Left forelimb (tissue), 1 donor: ENCODE measurements at places on chromosomes 13 and 19.

DNA sequence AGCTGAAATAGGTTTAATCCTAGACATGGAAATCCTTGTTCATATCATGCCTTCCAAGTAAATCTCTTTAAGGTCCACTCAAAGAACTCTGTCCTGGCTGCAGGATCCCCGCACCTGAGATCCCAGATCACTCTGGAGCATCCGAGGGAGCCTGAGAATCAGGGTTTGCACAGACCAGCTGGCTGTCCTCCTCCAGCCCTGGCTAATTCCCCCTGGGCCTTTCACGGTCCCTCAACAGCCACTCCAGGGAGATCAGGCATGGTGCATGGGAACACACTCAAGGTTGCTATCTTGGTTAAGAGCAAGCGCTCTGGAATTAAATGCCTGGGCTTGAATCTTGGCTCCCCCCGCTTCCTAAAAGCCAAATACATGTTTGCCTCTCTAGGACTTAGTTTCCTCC is 130.8 kb downstream of the IRS2 start:
- DNase-seq, result no peak

DNA sequence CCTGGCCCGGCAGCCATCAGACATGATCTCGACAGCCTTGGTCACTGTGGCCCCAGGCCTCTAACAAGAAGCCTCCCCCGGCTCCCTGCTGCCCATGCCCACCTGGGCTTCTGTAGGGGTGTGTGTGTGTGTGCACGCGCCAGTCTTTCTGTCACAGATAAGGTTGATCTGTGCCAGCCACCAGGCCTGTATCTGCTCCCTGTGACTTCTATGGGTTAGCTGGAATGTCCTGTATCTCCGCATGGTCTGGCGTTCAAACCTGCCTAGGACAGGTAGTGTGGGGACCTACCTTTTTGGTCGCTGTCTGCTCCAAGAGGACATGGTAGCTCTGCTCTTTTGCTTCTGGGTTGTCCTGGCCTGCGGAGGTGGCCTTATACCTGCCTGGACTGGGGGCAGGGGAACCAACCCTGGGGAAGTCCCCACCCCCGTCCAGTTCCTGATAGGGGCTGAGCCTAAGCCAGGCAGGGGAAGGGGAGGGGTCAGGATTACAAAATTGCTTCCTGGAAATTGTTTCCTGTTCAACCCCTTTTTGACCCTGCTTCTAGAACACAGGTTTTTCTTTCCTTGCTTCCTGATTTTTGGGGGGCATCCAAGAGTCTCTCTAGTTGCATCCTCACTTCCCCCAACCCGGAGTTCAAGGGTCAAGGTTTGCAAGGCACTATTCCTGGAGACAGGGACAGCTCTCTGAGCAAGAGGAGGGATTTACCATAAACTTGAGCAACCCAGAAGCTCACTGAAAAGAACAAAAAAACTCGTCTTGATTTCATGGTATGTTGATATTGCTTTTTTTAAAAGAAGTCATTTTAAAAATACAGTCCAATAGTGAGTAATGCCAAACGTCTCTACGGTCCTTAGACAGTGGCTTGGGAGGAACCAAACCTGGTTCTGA is at the start of gene LRG1:
TSS of gene LRG1 (minus strand) at position 344 of the 889 bp plus-strand sequence. CDS start at position 321, 23 bp downstream.
- DNase-seq, result no peak

- DNase-seq, result peak; percentile 52
Measured at GRCh38 chr13:113907635-113908617, 44.0 kb upstream of the GAS6 start.

- no peak for DNase-seq
Measured at GRCh38 chr19:3108775-3109174, 14.6 kb downstream of the GNA11 start.

- peak; percentile 57 for DNase-seq
Measured at GRCh38 chr13:31037874-31038500, 105.5 kb downstream of the TEX26 start.

DNA sequence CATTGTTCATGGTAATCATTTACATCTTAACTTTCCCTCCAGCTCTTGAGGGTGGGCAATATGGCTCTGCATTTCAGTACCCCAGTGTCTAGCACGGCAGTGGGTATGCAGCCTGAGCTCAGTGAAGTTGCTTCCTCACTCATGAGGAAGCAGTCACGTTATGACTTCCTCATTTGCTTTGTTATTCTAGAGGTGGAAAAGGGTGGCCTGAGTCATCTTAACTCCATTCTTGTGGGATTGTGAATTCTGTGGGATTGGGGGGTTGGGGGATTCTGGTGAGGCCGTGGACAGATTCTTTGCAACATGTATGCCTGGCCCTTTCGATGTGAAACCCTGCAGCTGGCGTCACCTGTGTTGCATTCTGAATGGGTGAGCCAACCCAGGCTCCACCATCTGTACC is 406.7 kb upstream of the ZNF507 start:
- no peak for DNase-seq

DNA sequence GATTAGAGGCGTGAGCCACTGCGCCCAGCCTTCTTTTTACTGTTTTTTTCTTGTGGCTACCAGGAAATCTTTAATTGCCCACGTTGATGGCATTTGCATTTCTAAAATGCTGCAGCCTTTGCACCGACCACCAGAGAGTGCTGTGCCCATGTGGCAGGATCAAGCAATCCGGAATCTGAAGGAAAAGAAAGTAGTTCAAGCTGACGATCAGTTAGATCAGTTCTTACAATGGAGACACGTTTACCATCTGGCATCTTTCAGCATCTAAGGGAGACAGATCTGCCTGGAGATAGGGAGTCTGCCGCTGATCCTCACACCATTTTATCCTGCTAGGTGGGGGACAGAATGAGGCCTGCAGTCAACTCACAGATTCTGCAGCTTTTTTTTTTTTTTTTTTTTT is 19.9 kb downstream of the TINCR start:
- DNase-seq, result no peak

GRCh38 chr13:23639674-23640073 is 69.5 kb downstream of the TNFRSF19 start:
- DNase-seq, result no peak

GRCh38 chr13:30020726-30021312 is 170.4 kb upstream of the UBL3 start:
- no peak for DNase-seq

- no peak for DNase-seq
Measured at GRCh38 chr13:103976371-103976770, 910.2 kb upstream of the SLC10A2 start.

DNA sequence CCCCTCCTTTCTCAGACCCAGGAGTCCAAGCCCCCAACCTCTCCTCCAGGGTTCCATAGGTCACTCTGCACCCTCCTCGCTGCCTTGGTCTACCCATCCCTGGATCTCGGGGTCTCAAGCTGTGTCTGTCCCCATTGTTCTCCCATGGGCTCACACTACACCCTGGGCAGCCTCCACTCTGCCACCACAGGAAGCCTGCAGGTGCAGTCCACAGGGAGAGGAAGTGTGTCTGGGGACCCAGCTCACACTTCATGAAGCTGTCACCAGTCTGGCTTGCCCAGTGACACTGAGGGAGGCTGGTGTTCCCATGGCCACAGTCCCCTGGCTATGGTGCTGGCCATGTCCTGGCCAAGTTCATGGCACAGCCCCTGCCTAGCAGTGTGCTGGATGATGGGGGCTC is 5.3 kb downstream of the NECTIN2 start:
- no peak for DNase-seq

DNA sequence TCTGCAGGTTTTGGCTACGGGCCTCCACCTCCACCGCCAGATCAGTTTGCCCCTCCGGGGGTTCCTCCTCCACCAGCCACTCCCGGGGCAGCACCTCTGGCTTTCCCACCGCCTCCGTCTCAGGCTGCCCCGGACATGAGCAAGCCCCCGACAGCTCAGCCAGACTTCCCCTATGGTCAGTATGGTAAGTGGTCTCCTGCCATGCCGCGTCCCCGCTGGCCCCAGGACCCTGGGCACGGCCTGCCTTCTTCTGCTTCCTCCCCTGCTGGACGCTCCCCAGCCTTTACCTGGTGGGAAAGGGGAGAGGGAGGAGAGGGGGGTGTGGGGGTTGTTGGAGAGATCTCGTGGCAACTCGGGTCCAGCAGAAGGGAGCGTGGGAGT is 5.7 kb upstream of the RPS15 start:
- no peak for DNase-seq

DNA sequence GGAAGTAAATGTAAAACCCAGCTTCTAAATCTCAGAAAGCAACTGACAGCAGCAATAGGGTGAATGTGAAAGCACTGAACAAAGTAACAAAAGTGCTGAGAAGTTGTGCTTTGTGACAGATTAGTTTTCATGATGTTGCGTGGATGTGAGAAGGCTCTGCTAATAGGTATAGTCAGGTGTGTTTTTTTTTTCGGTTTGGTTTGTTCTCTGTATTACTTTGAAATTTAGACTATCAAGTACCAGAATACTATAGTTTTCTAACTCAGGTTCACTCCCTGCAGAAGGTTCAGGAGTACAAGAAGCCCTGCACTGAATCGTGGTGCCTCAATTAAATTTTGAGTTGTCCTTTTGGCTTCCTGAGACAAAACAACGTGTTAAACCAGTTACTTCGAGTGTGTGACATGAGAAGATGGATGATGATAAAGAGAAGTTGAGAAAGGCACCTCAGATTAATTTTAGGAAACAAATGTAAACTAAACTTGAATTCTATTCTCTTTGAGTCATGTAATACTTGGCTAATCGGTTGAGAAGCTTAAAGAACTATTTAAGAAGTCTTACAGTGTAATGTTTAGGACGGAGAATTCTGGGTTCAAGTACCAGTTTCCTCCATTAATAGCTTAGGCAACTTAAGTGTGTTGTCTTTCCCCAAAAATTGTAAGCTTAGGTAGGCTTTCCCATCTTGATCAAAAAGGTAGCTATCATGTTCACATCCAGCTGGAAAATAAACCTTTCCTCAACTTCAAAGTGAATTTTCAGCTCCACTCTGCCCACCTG is 10.3 kb downstream of the MIR17HG start:
- no peak for DNase-seq

DNA sequence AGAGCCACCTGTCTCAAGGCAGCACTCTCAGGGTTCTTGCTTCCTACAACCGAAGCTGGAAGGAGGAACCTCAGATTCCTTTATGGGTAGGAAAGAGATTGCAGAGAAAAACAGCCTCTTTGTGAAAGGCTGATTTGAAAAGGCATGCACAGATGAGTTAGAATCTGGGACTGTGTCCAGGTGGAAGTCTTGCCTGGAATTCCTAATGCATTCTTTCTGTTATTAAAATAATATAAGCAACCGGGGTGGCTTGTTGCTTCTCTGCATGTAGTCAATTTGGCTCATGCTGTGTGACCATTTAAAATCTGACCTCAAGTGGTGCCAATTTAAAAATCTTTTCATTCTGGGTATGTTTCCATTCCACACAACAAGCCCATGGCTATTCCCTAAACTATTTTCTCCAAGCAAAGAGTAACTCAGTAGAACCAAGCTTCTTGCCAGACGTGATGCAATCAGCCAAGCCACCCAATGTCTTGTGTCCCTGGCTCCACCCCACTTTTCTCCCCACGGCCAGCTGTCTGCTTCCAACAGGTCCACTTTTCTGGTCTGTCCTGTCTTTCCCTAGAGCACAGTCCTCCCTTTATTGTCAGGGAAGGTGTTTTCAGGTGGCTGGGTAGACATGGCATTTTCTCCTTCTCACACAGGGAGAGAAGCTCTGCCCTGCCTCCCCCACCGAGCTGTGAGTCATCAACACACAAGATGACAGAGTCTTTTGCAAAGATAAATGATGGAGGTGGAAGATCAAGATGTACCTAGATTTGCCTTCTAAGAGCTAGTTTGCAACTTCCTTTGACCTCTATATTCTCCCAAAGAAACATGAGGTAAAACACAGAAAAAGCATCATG is 394.3 kb downstream of the FOXO1 start:
- DNase-seq, result no peak

DNA sequence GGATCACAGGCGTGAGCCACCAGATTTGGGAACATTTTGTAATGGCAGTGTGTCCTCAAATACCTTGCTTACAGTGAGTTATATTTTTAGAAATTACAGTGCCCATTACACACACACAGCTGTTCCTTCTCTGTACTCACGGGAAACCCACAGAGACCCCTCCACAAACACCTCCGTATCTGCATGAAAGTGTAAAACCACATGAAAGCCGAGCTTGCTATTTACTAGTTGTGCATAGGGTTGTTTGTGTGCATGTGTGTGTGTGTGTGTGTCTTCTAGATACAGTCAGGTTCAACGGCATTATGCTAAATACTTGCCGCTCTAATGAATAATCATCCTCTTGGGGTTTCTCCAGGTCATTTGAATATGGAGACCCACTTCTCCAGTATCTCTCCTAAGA is 22.3 kb upstream of the LILRA2 start:
- DNase-seq, result no peak

DNA sequence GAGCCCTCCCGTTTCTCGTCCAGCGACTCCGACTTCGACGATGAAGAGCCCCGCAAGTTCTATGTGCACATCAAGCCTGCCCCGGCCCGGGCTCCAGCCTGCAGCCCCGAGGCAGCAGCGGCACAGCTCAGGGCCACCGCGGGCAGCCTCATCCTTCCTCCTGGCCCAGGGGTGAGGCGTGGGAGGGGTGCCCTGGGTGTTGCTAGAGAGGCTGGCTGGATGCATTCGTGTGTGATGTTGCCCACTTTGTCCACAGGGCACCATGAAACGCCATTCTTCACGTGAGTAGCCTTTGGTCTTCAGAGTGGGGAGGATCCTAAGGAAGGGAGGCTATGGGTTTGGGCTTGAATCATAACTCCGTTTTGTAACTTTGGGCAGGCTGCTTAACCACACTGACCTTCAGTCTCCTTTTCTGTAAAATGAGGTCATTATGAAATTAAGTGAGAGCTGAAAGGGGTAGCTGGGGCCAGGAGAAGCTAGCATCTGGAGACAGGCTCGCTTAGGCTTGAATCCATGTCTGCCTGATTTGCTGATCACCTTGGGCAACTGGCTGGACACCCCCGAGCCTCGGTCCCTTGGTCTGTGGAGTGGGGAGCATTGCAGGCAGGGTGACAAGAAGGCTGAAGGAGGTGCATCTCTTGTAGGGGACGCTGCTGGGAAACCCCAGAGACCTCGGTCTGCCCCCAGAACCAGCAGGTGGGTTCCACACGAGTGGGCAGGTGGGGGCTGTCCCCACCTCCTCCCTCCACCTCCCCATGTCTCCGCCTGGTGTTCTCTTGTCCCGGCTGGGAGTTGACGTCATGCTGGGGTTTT is 18.7 kb upstream of the B3GNT3 start:
- DNase-seq, result no peak

DNA sequence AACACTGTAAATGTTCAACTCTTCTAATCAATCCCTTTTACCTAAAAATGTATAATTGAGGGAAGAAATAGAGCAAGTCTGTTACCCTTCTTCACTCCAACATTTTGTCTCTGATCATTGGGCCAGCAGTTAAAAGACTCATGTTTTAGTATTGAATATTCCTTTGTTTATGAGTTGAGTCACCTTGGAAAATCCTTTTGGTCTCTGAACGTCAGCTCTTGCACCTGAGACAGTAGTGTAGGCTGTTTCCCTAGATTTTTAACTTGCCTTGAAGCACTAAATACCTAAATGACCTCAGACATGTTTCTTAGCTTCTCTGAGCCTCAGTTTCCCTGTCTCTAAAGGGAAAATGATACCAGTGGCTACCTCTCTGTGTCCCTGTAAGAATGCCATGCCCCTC is 184.2 kb downstream of the RFC3 start:
- no peak for DNase-seq
